ENCODE measurements at places on chromosomes 7 and 10.

DNA sequence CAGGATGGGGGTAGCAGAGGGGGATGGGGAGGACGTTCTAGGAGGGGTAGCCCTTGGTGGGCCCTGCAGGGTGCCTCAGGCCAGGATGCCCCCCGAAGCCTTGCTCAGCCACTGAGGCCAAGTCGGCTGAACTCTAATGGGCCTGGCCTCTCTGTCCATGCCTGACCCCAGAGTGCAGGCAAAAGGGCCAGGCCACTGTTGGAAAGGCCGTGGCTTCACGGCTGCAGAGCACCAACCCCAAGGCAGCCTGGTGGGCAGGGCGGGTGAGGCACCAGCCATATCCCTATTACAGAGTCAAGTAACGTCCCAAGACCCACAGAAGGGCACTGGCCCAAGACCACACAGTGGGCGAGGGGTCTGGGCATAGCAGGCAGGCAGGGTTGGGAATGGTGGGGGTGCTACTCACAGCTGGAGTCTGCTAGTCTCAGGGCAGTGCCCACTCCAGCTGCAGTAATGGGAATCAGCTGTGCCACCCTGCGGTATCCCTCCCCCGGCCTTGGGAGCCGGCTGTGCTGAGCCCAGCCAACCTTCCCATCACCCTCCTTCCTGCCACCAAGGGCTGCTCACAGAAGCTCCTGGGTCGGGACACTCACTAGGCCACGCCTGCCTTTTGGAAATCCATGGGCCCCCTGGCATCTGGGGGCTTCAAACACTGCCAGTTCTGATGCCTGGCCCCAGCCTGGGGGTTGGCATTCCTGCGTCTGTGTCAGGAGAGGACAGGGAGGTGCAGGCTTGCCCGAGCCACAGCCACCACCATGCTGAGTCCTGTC is 4.0 kb upstream of the LFNG start:
- no peak for DNase-seq

DNA sequence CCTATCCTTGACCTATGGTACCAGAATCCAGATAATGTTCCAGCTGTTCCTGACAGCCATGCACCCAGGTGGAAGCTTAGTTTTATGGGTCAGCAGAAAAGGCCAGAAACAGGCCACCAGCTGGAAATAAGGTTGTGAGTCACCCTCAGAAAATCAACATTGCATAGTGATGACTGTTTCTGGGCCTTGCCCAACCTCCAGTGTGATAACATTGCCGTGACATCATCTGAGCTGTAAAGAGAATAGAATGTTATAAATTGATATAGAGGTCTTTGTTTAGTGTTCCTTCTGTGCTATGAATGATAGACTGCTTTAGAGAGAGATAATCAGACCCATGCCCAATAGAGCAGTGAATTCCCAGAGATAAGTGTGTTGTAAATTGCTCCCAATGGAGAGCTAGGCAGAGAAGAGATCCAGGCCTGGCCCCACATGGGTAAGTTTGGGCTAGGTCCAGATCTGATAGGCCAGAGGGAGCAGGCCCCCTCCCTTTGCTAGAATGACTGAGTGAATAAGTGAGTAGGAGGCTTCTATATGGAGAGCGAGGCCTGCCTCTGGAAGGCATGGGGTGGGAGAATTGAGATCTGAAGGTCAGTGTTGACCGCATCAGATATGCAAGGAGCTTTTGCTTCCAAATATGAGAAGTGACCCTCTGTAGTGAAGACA is 14.2 kb upstream of the HPS1 start:
- no peak for DNase-seq

- DNase-seq = no peak
These were observed 137.1 kb upstream of the UNC5B start for GRCh38 chr10:71075086-71075758.

DNA sequence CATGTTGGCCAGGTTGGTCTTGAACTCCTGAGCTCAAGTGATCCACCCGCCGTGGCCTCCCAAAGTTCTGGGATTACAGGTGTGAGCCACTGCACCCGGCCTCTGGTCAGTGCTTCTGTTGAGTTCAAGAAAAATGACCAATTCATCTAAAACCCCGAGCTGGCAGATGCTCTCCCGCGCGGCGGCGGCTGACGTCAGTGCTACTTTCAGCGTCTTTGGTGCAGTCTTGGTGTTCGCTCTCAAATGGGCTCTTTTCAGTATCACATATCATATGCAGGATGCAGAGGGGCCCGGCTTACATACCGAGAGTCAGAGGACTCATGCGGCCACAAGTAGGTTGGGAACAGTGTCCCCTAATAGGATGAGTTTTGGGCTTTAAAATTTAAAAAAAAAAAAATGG is 125.9 kb downstream of the CUX1 start:
- DNase-seq = no peak

GRCh38 chr10:82266438-82266837 is 391.4 kb downstream of the NRG3 start:
- DNase-seq = no peak

- DNase-seq = no peak
These were observed 6.9 kb upstream of the PFKFB3 start for GRCh38 chr10:6195846-6196245.

- peak; percentile 73 for DNase-seq
These were observed 200.4 kb downstream of the TAX1BP1 start for GRCh38 chr7:27940341-27940740.

GRCh38 chr7:135147341-135147898 is 452 bp upstream of the TMEM140 start:
- no peak for DNase-seq

GRCh38 chr7:2417981-2418481 is 14.6 kb downstream of the CHST12 start:
- DNase-seq = no peak

- DNase-seq = no peak
These were observed 131.6 kb downstream of the PKD1L1 start for GRCh38 chr7:47816647-47817046.

GRCh38 chr10:66723608-66724400 is 202.0 kb upstream of the LRRTM3 start:
- peak; percentile 50 for DNase-seq

GRCh38 chr10:92997620-92998019 is 63.0 kb upstream of the CYP26C1 start:
- no peak for DNase-seq

DNA sequence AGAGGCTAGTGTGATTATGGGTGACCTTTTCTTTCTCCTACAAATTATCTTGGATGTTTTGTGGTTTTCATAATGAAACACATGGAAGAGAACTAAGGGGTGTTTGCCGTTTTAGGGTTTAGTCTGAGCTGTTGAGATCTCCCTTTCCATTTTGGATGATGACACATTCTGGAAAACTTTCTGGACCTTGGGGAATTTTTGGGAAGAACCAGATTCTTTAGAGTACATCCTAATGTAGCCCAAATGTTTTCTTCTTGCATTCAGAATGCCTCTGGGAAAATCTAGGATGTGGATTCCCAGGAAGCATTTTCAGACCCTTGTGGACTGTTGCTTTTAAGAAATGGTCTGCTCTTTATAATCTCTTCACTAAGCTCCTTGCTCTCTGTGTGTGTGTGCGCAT is 165.7 kb downstream of the SORCS3 start:
- DNase-seq = no peak

GRCh38 chr7:157432541-157432956 is 95.7 kb downstream of the DNAJB6 start:
- peak; percentile 59 for DNase-seq

- DNase-seq = no peak
These were observed 219.6 kb downstream of the DOCK4 start for GRCh38 chr7:111986601-111987000.

All from brain (organoid and tissue), 16 donors.